Caki2 (cell line): ENCODE measurements at places on chromosomes 16 and 17. TPM values are rescaled to one million over a fixed set of nuclear protein-coding genes. Genes with fewer than 3 reads are reported as not detected.

DNA sequence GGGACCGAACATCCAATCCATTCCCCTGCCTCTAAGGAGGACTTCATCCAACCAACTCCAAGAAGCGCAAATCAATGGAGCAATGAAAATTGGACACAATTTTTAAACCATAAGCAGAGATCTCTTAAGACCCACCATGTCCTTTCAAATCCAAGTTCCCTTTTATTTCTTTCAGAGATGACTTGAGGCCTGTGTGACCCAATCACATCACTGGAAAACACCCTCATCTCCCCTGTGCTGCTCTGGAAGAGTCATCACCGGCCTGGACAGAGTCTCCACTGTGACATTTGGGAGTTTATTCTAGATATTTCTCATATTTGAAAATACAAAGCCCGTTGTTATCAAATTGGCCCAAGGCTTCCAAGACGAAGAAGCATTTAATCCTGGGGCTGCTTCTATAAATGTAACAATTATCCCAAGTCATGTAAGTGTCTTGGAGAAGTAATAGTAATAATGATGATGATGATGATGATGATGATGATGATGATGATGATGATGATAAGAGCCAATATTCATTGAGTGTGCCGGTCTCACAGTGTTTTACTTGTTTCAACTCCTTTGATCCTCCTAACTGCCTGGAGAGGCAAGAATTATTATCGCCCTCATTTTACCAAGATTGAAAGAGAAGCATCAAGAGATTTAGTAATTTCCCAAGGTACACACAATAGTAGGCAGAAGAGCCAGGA is 72.1 kb downstream of the COPRS start:
- DNase-seq: no peak

The HASPIN gene
- total RNA-seq: 9.4 and 9.9 TPM in 2 replicates

The SCGB1C2 gene
- total RNA-seq: not detected in 2 replicates

The DPH1 gene
- 11.1 and 20.5 TPM in 2 replicates for total RNA-seq

GRCh38 chr16:3951861-3952736 is 71.6 kb upstream of the CREBBP start:
- DNase-seq: no peak

- peak; percentile 65 for DNase-seq
Measured at GRCh38 chr17:66583112-66583748, 251.7 kb upstream of the CACNG5 start.
